ENCODE measurements at places on chromosomes 16 and 17.

DNA sequence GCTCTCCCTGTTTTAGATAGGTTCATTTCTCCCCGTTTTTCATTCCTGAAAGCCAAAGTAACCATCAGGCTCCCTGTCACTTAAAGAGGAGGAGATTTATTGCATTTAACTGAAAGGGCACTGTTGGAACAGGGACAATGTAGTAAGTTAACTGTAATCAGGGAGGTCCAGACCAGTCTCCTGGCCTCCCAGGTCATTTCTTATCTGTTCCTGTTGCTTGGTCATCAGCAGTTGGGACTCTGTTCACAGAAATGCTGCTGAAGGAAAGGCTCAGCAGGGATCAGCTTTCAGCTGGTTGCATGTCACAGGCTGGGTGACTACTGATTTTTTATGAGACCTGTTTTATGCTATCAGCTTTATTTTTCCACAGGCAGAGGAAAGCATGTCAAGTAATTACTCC lies 622.6 kb upstream of the GOT2 start:
- no peak for DNase-seq

- DNase-seq: no peak
Observed at GRCh38 chr17:57340160-57340981, 84.0 kb downstream of the MSI2 start.

DNA sequence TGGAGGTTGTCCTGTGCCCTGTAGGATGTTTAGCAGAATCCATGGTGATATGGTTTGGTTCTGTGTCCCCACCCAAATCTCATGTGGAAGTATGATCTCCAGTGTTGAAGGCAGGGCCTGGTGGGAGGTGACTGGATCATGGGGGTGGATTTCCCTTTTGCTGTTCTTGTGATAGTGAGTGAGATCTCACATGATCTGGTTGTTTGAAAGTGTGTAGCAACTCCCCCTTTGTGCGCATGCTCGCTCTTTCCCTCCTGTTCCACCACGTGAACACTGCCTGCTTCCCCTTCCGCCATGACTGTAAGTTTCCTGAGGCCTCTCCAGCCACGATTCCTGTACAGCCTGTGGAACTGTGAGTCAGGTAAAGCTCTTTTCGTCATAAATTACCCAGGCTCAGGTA lies 61.9 kb downstream of the ARHGAP17 start:
- no peak for DNase-seq

DNA sequence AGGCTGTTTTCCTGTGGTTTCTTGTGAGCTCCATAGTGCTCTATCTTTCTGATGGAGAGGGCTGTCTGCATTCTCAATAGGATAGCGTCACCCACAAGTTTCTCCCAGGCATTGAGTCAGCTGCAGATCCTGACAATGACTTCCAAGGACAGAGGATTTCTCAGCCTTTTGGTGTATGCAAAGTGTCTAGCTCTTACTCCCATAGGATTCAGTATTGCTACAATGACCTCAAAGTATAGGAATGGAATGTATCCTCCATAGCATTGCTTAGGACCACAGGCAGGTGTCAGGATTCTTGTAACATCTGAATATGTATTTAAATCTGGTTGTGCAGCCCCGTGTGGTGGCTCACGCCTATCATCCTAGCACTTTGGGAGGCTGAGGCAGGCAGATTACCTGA lies 32.3 kb downstream of the SMIM36 start:
- no peak for DNase-seq

- no peak for DNase-seq
Observed at GRCh38 chr17:20203761-20204263, 194.7 kb downstream of the SPECC1 start.

GRCh38 chr17:32529604-32530003 lies 42.8 kb downstream of the CDK5R1 start:
- DNase-seq: no peak

DNA sequence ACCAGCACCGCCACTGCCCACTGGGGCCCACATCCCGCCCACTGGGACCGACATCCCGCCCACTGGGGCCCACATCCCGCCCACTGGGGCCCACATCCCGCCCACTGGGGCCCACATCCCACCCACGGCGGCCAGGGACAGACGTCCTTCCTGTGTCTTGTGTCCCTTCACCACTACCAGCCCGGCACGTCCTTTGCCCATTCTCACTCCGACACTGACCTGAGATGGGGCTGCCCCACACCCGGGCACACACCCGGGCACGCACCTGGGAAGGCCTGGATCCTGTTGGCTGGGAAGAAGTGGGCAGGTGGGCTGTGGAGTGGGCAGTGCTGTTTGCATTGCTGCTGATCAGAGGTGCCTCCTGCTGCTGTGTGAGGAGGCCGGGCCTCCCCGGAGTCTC lies 28.4 kb upstream of the GNG13 start:
- DNase-seq: peak; percentile 78

DNA sequence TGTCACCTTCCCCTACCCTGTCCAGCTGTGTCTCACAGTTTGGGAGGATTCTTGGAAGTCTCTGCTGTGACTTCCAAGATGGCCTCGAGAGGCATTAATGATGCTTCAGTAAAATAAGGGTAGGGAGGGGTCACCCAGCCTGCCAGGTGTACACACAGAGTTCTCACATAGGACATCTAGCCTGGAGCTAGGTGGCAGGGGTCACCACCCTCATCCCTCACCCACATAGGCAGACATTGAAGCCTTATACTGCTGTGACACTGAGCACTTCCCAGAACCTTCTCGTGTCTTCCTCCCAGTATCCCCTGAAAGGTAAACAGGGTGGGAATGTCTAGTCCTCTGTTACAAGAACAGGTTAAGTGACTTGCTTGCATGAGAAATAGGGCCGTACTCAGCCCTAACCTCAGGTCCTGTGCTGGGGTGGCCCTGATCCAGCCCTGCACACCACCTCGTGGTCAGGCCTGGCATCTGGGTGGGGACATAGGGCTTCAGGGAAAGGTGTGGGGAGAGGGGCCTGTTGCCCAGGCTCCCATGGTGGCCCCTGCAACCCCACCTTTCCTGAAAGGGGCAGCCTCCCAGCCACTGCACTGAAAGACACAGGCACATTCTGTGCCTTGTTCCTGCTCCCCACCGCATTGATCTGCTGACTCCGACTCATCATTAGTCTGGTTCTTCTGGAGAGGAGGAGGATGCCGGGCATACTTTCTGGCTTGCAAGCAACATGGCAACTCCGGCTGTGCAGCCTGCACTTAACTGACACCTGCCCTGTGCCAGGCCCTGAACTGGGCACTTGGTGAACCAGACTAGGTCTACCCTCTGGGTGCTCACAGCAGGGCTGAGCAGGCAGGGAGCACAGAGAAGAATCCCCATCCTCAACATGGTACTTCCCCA lies 3.6 kb upstream of the MMP15 start:
- no peak for DNase-seq

DNA sequence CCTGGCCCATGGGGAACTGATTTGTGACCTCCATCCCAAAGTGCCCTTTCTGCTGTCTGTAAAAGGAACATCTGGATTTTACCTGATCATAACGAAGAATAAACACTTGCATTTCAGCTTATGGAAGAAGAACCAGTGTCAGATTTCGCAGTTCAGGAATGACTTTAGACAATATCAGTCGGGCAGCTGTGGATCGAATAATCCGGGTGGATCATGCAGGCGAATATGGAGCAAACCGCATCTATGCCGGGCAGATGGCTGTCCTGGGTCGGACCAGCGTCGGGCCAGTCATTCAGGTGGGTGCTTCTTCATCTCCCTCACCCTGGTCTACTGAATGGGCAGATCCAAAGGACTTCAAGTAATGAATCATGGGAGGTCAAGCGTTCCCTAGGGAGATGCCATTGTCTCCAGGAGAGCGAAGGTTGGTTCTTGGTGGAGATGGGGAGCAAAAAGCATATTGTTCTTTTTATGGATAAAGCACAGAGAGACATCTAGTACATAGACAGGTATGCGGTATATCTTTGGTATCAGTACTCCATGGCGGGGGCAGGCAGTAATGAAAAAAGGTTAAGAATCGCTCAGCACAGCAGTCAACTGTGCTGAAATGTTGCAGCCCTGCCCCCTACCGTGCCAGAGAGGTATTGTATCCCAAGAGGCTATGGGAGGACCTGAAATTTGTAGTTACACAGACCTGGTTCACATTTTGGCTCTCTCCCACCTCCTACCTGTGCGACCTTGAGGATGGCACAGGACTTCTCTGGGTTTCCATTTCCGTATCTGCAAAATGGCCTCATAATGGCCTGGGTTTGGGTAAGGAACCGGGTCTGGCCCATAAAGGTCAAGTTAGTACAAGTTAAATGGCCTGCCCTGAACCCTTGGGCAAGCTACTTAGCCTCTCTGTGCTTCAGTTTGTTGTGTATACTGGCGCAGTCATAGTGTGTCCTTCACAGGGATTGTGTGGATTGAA lies 4.7 kb downstream of the COQ7 start:
- DNase-seq: no peak

- no peak for DNase-seq
Observed at GRCh38 chr16:52383119-52383518, 163.8 kb downstream of the TOX3 start.

DNA sequence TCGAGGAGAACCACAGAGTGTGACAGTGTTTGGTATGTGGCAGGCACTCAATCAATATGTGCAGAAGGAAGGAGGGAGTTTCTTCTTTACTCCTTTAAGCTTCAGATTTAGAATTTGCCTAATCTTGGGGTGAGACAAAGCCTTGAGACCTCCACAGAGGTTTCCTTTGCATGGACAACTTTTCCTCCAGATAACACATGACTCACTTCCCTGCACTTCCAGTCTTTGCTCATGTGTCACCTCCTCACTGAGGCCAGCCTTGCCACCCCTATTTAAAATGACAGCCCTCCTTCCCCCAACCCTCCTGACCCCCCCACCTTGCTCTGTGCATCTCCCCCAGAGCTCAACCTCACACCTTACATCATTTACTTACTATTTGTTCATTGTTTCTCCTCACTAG lies 17.4 kb upstream of the NOS2 start:
- DNase-seq: no peak

DNA sequence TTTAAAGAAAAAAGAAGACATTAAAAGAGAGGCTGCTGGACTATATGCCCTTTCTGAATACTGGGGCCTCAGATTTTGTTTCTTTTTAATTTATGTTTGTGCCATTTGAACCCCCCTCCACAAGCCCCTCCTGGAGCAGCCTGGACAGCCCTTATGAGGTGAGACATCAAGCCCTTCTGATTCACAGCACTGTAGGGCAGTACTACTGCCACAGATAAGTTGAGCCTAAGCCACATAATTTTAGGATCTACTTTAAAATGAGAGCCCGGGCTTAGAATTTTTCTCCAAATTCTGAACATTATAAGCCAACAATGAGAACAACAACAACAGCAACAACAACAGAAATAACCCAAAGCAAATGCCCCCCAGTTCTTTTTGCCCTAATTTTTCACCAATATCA lies 256.9 kb upstream of the SALL1 start:
- DNase-seq: no peak

GRCh38 chr16:74623214-74623838 lies 16.4 kb upstream of the GLG1 start:
- peak; percentile 14 for DNase-seq

DNA sequence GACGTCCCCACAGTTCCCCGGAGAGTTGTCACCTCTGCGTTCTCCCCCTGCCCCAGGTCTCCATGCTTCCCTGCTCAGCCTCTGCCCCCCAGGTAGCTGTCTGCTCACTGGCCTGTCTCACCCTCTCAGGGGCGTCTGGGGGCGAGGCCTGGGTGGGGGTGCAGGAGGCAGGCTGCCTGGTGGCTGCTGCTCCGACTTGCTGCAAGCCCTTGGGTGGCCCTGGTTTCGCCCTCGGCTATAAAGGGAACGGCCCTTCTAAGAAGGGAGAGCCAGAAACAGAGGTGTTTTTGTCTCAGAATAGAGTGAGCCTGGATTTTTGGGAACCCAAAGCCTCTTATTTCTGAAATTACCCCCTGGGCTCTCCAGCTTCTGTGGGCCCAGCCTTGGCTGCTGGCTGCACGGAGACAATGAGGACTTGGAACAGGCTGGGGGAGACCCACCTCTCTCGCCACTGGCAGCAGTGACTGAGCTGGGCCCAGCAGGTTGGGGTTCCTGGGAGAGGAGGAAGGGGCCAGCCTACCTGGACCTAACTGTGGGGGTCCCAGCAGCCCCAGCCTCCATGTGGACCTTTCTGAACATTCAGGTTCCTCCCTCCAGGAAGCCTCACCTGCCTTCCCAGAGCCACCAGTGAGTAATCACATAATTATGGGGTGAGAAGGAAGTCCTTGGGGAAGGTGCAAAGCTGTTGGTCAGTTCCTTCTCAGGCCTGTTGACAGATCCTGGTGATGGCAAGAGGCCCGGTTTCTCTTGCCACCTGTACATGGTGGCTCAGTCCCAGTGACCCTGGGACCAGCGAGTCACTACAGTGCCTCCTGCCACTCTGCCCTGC lies 15.5 kb upstream of the SPNS2 start:
- no peak for DNase-seq

GRCh38 chr16:4550591-4550990 lies 5.5 kb upstream of the C16orf96 start:
- DNase-seq: no peak

DNA sequence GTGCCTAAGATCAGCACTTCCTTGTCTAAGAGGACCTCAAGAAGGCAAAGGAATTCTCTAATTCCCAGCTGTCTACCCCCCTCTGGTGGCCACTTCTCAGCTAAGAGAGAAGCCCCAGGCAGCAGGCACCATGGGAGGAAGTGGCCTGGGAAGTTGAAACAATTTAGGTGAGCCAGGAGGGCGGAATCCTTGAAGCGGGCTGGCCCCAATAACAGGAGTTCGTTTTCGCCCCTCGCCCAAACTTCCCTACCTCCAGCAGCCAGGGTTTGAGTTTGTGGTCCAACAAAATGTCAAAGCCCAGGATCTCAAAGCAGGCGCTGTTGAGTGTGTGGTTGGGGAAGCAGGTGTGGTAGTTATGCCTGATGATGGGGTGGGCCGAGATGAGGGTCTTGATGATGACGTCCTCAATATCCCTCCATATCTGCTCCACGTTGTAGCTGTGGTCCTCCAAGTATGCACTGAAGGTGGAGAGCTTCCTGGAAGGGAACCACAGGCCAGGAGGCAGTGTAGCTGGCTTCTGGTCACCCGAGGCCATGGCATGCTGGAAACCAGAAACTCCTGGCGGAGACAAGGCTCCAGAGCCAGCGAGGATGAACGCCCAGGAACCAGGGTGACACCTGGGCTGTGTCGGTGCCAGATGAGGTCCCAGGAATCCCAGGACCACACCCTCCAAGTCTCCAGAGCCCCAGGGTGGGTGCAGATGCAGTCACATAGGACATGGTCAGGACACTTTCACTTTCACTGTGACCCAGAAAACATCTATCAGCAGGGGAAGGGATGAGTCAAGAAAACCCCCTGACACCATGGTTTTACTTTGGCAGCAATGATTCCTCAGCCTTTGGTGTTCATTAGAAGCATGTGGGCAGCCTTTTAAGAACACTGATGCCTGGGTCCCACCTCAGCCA lies 25.6 kb downstream of the TTLL6 start:
- peak; percentile 87 for DNase-seq

DNA sequence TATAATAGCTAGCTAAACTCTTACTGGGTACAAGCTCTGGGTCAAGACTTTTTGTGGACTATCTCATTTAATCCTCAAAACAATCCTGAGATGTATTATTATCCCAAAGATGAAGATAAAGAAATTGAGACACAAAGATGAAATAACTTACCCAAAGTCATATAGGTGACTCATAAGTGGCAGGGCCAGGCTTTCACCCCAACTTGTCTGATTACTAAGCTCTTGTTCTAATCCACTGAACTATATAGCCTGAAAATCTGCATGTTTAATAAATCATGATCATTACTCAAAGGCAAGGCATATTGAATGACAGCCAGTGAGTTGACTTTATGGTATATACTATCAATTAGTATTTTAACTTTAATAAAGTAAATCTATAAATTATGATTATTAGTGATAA lies 77.4 kb downstream of the SKAP1 start:
- no peak for DNase-seq

GRCh38 chr17:71699907-71700306 lies 420.9 kb upstream of the SOX9 start:
- no peak for DNase-seq

Measured in posterior vena cava (tissue), 2 donors.